ENCODE measurements at places on chromosomes 1 and 21.

DNA sequence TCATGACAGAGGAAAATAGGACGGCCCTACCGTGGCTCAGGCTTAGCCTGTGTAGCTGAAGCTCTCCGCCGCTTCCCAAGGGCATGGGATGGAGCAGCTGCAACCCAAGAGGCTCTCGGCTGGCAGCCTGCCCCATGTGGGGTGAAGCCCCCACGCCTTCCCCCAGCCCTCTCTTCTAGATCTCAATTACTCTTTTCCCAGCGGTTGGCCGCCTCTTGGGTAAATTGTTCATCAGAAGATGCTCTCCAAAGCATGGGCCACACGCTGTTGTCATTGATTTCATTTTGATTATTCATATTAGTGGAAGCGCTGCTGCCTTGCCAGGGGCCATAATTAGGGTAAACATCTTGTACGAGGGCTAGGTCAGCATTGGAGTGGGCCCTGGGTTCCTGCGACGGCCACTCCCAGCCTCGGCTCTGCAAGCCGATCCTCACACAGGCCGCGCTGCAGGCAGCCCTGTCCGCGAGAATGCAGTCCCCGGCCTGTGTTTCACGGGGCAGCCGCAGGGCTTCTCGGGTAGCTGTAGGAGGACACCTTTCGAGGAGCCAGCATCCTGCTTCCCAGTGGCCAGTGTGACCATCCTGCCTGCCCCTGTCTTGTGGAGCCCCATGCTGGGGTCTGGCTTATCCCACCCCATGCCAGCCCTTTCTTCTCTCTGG is 114.4 kb upstream of the VAMP3 start:
- no peak for DNase-seq

- no peak for DNase-seq
Observed at GRCh38 chr1:3133686-3134085, 64.7 kb downstream of the PRDM16 start.

DNA sequence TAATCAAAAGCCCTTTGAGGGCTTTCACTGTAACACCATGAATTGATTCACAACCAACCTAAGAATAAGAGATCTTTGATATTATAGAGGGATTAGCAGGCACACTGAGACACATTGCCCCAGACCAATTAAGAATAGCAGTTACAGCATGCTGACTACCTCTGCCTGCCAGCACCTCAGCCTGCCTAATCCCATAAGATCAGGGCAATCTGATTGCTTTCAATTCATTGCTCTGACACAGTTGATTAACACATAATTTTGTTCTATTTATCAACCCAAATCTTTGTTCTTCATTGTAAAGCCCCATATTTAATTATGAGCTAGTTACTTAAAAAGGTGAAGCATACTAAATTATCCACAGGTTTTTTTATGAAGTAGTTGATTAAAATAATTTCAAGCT is 548.8 kb upstream of the ZP4 start:
- DNase-seq, result no peak

- DNase-seq, result no peak
Observed at GRCh38 chr1:202547215-202547614, 163.0 kb downstream of the SYT2 start.

DNA sequence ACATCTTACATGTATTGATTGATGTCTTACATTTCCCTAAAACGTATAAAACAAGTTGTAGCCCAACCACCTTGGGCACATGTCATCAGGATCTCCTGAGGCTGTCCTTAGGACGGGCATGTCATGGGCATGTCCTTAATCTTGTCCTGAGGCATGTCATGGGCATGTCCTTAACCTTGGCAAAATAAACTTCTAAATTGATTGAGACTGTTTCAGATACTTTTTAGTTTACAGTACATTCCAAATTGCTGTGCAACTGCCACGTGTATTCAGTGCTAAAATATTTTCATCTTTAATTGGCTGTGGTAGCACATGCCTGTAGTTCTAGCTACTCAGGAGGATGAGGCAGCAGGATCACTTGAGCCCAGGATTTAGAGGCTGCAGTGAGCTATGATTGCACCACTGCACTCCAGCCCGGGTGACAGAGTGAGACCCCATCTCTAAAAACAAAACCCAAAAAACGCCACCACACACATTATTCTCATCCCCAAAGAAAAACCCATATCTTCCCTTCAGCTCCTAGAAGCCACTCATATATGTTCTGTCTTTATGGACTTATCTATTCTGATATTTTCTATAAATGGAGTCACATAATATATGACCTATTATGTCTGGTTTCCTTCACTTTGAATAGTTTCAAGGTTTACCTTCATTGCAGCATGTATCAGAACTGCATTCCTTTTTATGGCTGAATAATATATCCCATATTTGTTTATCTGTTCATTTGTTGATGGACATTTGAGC is 96.0 kb upstream of the BTG3 start:
- DNase-seq, result no peak

GRCh38 chr1:154404511-154404931 is 622 bp upstream of the IL6R start:
- DNase-seq, result no peak
